ENCODE measurements at places on chromosomes 3 and 15.

DNA sequence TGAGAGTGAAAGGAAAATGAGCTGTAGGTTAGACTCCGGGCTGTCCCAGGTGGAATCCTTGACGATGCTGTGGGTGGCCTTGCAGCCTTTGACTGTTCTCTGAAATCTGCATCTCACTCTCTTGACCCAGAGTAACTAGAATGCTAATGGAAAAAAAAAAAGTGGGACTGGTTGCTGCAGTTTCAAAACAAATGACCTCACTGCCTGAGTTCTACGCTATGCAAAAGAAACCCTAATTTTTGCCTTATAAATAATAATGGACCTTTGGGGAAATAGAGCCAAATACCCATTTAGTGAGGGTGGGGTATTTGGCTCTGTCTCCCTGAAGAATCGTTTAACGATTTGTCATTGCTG, 309.7 kb upstream of the C2CD4B start:
- DNase-seq, result no peak

DNA sequence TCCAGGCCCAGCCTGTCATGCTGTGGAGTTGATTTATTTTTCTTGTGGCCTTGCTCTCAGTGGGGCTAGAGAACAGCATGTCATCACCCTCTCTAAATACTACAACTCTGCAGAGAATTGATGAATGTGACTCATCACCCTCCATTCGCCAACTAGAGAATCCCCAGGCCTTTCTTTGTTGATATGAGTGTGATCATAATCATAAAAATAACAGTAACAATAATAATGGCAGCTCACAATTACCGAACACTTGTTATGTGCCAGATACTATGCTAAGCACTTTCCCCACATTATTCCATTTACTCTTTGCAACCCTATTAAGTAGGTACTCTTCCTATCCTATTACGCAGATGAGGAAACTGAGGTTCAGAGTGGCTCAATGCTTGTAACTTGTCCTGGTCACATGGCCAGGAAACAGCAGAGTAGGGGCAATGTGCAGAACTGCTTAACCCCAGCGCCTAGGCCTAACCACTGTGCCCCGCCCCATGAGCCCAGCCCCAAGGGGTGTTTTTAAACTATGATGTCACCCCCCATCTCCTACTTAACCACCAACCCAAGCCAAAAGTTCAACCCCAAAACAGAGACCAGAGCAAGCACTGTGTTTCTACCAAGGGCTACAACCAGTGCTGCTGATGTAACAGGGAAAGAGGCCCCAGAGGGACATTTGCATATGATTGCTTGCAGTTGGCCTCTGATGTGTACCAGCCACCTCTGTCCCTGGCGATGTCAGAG, 104.5 kb downstream of the ADCY5 start:
- DNase-seq, result peak; percentile 3

GRCh38 chr3:127865941-127866340, 43.6 kb upstream of the MGLL start:
- DNase-seq, result no peak

GRCh38 chr3:72143966-72144717, 359.2 kb upstream of the PROK2 start:
- DNase-seq, result no peak

DNA sequence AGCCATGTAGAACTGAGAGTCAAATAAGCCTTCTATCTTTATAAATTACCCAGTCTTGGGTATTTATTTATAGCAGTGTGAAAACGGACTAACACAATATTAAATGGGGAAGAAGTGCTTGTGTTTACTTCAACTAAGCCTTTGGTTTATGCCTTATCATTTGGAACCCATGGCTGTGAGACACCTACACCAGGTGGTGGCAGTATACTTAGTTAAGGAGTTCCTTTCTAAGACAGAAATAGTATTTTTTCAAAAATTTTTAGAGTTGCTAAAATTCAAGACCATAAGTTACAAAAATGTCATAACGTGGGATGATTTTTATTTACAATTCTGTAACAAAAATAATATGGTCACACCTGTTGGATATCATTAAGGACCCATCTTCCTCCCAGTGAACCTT, 354.5 kb upstream of the SOX14 start:
- no peak for DNase-seq

GRCh38 chr15:68582236-68582635, 3.4 kb downstream of the CORO2B start:
- no peak for DNase-seq

GRCh38 chr3:103818800-103819199, 1384.0 kb downstream of the ZPLD1 start:
- DNase-seq, result no peak

DNA sequence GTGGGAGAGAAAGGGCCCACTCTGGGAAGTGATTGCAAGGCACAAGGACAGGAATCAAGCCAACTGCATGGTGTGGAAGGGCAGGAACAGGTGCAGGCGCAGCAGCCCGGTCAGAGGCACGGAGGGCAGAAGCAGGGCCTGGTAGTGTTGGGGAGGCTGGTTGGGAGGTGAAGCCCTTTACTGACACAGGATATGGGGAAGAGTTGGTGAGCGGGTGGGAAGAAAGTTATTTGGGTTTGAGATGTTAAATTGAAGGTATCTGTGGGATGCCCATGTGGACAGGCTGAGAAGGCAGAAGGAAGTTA, 83.6 kb upstream of the ABHD2 start:
- DNase-seq, result no peak

- no peak for DNase-seq
Measured at GRCh38 chr3:65534805-65535204, 503.9 kb downstream of the MAGI1 start.

DNA sequence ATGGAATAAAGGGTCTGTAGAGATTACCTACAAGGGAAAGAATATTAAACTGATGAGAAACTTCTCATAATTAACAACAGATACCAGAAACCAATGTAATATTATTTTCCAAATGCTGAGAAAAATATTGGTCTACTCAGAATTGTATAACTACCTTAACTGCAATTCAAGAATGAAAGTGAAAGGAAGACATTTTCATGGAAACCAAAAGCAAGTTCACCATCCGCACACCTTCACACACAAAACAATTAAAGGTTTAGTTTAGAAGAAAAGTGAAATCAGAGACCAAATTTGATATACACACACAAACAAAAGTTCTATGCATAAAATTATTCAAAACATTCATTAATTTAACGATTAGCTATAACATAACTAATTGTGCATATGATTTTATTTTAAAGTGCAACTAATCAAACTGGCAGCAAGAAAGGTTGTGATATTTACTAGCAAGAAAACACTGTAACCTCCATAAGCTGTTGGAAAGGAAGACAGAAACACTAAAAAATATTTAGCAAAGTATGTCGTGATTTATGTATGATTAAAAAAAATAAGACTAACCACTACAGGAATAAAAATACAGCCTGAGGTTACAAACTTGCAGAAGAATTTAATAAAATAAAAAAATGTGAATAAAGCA, 395.5 kb downstream of the FGF12 start:
- DNase-seq, result no peak

GRCh38 chr3:48039487-48040190, 23.4 kb upstream of the MAP4 start:
- no peak for DNase-seq

- DNase-seq, result no peak
Measured at GRCh38 chr15:60324706-60325438, 72.9 kb downstream of the ANXA2 start.

DNA sequence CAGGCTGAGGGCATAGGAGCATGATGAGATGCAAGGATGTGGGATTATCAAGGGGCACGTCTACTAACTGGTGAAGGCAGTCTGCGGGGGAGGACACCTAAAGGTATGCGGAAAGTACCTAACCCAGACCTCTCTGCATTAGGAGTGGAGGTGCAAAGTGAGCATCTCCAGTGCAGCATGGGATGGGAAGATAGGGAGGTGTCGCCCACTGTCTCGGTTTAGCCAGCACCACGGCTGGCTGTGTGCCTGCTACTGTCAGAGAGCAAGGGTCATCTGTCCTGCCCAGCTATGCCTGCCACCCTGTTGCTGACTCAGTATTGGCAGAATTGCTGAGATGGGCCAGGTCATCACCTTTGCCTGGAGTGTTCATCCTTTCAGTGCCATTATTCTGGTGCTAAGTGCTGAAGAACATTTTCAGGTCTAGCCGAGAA, 40.1 kb downstream of the OXNAD1 start:
- no peak for DNase-seq

GRCh38 chr3:21390136-21390535, 360.9 kb downstream of the ZNF385D start:
- no peak for DNase-seq

All from stimulated activated CD8-positive, alpha-beta memory T cell treated with anti-CD3 and anti-CD28 coated beads, Interleukin-7, amount 100 ng/mL, for 48 hours (primary cell).